ENCODE measurements at places on chromosomes 5 and 9.
A peak's percentile ranks its signal among the peaks of the same experiment; 100 is the strongest.

DNA sequence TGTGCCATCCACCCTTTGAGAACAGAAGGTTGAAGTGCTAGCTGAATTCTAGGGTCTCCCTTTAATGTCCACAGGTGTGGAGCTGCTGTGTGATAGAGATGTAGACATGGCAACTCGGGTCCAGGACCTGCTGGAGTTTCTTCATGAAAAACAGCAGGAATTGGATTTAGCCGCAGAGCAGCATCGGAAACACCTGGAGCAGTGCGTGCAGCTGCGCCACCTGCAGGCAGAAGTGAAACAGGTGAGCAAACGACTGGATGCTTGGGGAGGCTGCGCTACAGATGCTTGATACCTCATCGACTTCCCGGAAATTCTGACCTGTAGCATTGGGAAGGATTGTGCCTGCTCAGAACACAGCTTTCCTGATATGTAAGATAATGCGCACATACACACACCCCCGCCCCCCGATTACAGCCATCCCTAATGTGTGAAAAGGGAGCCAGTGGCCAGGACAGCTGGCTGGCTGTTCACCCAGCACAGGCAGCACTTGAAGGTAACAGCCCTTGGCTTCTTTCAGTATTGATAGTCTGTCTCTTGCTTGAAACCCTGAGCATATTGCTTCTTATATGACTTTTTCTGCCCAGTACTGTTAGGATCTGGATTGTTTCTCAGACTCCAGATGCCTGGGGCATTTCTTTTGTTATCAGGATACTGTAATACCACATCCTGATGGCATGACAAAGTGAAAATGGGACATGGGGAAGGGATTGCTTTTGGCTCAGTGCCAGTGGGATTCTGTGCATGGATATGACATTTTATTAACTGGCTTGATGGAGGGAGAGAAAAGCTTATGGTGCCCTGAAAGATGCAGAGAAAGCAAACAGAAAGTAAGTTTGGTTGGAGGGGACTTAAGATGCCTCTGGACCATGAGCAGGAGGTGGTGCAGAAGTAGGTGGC, 216.8 kb upstream of the OTULINL start:
- DNase-seq, result peak; percentile 49

DNA sequence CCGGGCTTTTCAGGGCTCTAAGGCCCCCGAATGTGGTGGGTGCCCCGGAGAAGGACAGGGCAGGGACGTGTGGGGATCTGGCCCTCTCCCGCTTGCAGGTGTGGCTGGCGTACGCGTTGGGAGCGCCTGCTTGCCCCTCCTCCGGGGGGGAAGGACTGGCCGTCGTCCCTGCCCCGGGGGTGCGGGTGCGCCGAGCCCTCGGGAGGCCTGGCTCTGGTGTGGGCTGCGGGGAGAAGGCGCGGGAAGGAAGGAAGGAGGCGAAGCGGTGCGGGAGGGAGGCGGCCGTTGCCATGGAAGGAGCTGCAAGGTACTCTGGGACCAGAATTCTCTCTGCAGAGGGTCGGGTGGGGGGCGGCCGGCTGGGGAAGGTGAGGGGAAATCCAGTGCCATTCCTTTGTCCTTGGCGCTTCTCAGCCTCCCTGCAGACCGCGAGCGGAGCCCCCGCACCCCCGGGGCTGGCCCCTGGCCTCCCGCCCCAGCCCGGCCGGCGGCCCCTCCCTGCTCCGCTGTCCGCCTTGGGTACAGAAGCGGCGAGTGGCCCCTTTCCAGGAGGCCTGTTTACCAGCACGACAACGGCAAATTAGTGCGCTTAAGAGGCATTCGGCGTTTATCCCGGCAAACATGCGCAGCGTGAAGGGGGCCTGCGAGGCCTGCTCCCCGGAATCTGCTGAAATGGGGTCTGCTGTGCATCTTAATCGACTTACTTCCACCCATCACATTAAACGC, 67.1 kb upstream of the UNC5A start:
- no peak for DNase-seq

GRCh38 chr9:33025572-33026342, 684 bp downstream of the DNAJA1 start:
- DNase-seq, result peak; percentile 9

DNA sequence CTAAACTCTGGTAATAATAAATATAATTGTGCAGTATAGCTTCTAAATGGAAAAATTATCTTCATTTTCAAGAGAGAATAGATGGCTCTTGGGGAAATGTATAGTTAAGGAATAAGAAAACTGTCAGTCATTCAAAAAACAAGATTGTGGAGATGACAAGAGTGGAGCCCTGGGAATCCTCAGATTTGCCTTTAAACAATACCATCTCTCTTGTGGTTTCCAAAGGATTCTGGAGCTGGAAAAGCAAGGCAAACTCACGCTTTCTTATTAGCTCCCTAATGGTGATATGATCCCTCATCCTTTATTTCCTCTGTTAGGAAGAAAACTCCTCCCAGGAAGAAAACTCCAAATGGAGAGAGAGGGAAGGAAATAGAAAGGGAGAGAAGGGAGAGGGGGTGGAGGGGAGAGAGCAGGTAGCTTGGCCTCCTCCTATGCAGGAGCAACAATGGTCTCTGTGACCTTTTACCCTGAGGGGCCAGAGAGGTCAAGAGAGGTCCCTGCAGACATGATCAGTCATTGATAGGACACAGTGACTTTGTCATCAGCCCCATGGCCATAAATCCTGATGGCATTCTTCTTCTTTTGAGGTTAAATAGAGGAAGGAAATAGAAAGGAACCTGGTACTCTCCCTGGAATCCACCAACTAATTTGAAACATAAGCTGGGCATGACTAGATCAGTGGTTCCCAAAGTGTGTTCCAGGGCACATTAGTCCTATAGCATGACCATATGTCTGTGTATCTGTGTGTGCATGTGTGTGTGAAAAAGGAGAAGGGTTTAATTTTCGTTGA, 312.2 kb downstream of the ARRDC3 start:
- no peak for DNase-seq

DNA sequence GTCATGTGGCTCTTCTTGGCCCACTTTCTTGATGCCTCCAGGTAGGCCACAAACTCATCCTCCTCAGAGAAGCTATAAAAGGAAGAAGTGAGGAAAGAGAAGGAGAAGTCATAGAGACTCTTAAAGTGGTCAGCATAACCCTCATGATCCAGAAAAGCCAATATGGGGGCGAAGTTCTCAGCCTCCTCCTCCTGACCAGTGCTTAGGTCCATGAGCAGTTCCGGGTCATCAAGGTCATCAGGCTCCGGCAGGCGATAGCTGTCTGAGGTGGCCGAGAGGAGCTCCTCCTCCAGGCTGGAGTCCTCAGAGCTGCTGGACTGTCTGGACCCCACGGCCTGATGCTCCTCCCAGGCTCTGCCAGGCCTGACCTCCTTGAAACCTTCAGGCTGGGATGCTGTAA, 34.7 kb downstream of the SH3TC2 start:
- no peak for DNase-seq

DNA sequence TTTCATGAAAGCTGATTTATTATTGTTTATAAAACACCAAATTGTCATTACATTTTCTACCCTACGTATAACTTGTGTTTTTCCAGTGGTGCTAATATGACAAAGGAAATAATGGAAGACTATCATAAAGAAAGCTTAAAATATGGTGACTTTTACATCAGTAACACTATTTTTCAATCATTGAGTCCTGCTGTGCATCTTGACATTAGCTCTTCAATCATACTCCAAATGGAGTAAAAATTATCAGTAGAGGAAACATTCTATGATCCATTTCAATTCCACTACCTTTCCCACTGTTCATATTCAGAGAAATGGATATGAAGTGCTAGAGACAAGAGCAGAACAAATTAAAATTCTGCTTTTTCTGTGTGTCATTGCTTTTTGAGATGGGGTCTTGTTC, 536.6 kb downstream of the RAB3C start:
- DNase-seq, result no peak

DNA sequence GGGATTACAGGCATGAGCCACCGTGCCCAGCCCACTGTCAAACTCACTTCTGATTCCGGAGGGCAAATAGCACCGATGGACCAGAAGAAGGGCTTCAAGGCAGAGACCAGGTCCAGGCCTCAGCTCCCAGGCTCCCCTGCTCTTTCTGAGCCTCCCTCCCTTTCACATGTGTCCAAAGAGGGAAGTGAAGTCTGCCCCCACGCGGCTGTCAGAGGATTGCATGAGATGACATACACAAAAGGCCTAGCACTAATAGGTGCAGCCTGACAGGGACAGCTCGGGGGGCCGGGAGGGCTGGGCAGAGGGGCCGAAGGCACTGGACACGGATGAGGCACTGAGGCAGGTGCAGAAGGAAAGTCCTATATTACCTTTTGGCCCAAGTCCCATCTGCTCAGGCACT, 16.1 kb downstream of the FBP1 start:
- DNase-seq, result no peak

DNA sequence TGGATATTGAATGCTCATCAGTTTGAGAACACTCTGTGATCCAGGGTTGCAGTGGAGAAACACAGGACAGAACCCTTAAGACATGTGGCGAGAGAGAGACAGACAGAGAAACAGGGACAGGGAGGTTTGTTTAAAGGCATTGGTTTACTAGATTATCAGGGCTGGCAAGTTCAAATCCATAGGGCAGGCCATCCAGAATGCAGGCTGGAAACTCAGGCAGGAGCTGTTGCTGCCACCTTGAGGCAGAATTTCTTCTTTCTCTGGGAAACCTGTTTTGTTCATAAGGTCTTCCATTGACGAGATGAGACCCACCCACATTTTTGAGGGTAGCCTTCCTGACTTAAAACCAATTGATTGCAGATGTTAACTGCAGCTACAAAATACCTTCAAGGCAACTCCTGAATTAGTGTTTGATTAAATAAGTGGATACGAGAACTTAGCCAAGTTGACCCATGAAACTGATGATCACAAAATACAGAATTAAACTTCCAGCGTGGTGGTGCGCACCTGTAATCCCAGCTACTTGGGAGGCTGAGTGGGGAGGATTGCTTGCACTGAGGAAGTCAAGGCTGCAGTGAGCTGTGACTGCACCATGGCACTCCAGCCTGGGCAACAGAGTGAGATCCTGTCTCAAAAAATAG, 55.9 kb downstream of the NSUN2 start:
- no peak for DNase-seq

- DNase-seq, result no peak
Observed at GRCh38 chr5:76709762-76710161, 6.2 kb upstream of the F2R start.

DNA sequence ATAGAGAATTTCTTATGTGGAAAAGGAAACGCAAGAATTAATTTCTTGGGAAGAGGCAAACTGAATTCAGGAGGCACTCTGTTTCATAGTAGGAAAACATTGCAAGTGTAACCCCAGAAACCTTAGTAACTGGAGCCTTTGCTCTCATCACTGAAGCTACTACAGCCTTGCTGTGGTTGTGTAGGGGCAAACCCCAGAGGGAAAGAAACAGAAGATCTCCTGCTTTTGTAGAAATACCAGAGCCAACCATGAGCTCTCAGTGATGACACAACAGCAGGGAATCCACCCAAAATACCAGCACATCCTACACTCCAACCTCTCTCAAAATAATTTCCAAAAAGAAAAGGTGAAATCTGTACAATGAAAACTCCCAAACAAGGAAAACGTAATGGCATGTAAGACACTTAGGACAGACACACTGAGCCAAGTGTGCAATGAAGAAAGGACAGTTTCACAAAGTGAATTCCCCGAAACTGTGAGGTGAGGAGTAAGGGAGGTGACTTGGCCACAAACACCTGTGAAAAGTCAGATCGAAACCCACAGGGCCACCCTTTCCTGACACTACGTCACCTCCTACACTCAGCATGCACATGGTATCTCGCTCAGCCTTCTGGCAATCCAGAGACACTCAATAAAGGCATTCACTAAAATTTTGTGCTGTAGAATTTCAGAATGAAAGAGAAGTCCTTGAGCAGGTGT, 8.5 kb upstream of the ACSL6 start:
- no peak for DNase-seq

DNA sequence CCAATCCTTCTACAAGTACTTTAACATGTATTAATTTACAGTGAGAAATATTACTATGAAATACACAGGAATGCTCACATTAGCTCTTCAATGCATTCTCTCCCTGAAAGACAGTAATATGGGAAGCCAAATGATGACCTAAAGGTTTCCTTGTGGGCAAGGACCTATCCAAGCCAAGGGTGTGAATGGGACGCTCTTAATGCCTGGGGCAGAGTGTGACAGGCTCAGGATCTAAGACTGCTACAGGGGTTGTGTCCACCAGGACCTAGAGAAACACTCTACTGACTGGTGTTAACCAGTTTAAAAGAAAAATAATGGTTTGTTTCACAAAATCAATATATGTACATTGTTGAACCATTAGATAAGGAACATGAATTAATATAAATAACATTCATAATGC, 158.7 kb downstream of the FGF1 start:
- no peak for DNase-seq
